Stimulated activated CD8-positive, alpha-beta memory T cell treated with anti-CD3 and anti-CD28 coated beads, Interleukin-2, amount 100 ng/mL, for 48 hours (primary cell): ENCODE measurements at places on chromosomes 11 and 22.
A peak's percentile ranks its signal among the peaks of the same experiment; 100 is the strongest.

- DNase-seq: no peak
Measured at GRCh38 chr11:15446929-15447328, 332.2 kb downstream of the INSC start.

- DNase-seq: no peak
Measured at GRCh38 chr11:73236854-73237253, 18.8 kb downstream of the P2RY2 start.

DNA sequence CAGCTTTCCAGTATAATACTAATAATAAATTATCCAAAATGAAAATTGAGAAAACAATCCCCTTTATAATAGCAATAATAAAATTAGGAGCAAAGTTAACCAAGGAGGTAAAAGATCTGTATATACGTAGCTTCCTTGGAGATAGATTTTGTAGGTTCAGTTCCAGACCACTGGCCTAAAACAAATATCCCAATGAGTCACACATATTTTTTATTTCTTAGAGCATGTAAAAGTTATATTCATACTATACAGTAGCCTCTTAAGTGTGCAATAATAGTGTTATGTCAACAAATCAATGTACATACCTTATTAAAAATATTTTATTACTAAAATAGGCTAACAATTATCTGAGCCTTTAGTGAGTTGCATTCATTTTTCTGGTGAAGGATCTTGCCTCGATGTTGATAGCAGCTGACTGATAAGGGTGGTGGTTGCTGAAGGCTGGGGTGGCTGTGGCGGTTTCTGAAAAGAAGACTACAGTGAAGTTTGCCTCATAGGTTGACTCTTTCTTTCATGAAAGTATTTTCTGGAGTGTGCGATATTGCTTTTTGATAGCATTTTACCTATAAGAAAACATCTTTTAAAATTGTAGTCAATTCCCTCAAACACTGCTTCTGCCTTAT is 178.5 kb downstream of the ARHGAP42 start:
- no peak for DNase-seq

DNA sequence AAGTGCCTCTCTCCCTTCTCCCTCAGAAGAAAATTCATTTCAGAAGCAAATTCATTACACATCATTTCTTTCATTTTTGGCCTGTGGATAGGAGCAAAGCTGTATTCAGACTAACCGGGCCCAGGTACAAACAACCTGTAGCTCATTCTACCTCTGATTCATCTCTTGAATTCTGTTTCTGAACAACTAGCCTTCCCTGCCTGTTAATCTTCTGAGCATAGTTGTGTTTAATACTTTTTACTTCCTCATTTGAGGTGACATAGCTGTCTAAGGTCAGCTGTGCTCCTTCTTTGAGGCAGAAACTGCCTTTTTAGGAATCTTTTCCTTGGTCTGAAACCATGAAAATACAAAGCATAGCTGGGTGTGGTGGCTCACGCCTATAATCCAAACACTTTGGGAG is 12.6 kb upstream of the IL18BP start:
- no peak for DNase-seq

- DNase-seq: no peak
Measured at GRCh38 chr11:9092853-9093778, 1.7 kb upstream of the SCUBE2 start.

GRCh38 chr11:86386746-86387145 is 12.1 kb downstream of the CCDC81 start:
- DNase-seq: no peak

GRCh38 chr11:7495882-7496551 is 10.7 kb downstream of the OLFML1 start:
- no peak for DNase-seq

DNA sequence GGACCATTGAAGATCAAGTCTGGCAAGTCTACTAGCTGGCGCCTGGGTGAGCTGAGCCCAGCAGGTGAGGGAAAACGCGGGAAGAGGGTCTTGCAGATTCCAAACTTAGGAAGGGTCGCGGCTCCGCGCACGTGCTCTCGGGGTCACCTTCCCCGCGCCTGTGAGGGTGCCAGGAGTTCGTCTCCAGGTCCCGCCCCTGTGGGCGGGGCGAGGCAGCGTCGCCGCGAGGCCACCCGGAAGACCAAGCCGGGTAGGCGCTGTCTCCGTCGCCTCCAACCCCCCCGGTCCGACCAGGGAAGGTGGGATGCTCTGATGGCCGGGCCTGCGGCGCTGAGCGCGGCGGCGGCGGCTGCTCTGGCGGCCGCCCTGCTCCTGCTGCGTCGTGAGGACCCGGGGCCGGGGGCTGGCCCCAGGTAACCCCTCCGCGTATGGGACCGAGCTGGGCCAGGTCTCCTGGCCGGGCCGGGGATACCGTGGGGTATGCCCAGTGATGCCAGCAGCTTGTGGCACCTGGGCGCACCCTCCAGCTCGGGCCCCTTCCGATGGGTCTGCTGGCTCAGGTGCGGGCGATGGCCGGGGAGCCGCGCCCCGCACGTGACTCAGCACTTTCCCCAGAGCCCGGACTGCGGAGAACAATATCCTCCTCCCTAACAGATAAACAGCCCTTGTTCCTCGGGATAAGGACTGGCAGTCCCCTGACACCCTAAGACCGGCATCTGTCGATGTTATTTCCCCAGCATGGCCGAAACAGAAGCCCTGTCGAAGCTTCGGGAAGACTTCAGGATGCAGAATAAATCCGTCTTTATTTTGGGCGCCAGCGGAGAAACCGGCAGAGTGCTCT is at the start of gene HTATIP2:
HTATIP2 (plus strand) TSS at position 215 of the 841 bp plus-strand sequence; CDS start at position 739, 524 bp downstream.
- DNase-seq: peak; percentile 55

DNA sequence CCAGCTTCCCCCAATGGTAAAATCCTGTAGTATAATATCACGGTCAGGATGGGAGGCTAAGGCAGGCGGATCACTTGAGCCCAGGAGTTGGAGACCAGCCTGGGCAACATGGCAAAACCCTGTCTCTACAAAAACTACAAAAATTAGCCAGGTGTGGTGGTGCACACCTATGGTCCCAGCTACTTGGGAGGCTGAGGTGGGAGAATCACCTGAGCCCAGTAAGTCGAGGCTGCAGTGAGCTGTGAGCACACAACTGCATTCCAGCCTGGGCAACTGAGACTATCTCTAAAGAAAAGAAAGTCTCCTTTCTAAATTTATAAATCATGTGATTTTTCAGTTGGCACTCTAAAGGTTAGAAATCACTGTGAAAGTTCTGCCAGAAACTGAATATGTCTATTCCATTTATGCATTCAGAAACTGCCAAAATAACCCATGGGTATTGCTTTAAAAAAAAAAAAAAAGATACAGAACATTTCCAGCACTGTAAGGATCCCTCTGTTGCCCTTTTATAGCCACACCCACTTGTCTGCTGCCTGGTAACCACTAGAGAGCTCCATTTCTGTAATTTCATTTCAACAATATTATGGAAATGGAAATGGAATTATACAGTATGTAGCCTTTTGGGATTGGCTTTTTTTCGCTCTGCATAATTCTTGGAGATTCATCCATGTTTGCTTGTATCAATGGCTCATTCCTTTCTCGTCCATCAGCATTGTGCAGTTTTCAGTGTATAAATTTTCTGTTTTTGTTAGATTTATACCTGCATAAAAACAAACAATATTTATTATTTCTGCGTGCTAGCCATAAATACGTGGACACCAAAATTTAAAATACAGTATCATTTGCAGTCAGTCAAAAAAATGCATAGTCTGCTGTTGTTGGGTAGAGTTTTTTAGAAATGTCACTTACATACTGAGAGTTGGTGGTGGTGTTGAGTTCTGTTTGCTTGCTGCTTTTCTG is 9.4 kb downstream of the CDC45 start:
- no peak for DNase-seq

GRCh38 chr22:19816372-19817119 is 38.1 kb downstream of the GNB1L start:
- DNase-seq: no peak

DNA sequence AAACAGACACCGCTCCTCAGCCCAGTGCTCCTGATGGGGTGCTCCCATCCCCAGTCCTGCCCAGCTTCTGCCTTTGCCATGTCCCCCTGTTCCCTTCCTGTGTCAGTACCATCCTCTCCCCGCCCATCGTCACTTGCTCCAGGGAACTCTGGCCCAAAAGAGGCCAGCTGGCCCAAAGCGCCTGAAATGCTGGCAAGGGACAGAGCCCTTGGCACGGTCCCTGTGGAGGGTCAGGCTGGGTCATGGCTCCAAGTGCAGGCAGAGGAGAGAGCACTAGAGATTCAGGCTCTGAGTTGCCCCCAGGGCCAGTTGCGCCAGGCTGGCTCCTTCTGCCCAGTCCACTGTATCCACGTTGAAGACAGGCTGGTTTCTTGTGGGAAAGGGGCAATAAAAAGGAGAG is 8.4 kb upstream of the HDHD5 start:
- no peak for DNase-seq
